ENCODE measurements at places on chromosomes 3 and 15.
A peak's percentile ranks its signal among the peaks of the same experiment; 100 is the strongest.

GRCh38 chr15:65821070-65821469 is 29.0 kb upstream of the DENND4A start:
- no peak for DNase-seq

DNA sequence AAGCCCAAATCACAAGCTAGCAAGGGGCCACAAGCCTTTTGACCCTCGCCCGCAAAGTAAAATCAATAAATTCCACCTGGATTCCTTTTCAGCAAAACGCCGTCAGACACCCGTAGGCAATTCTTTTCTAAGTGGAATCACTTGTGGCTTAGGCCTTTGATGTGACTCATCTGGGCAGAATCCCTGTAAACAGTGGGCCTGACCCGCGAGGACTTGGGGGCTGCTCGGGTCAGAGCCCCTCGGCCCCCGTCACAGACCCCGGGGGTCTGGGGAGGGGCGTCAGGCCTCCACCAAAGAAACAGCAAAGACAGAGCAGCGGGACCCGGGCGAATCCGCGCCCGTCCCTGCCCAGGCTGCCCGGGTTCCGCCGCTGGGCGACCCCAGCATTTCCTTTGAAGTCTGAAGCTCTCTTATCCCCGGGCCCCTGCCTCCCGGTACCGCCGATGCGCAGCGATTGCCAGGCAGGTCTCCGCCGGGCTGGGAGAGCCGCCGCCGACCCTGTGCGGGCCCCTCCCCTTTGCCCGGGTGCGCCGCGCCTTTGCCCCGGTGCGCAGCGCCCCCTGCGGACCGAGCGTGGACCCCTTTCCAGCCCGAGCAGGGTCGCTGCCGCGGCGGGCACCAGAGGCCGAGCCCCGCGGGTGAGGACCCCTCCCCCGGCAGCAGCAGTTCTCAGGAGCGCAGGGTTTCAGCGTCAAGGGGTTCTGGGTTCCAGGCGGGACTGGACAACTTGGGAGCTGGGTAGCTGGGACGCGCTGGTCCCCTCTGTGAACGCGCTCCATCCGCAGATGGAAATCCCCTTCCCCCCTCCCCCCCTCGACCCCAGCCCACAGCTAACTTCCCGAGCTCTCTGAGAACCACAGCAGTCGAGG is 178.3 kb downstream of the UACA start:
- peak; percentile 25 for DNase-seq

DNA sequence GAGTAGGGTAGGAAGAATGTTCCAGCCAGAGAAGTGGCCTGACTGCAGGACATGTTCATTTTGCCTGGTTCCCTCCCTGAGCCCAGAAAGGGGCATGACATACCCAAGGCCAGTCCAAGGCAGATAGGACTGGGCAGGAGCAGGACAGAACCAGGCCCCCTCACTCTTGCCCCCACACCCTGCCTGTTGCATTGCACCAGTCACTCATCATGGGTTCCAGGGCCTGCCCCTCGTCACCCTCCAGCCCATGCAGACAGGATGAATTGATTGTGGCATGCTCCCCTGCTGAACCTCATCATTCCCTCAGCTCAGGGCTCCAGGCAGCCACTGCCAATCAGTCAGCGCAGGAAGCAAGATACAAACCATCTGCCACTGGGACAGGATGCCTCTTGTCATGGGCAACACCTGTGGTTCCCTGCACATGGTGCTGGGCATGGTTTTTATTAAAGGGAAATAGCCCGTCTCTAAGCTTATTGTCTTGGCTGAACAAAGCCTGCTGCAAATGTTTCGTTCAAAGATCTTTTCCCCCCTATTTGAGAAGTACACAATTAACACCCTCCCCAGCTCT is 48.9 kb downstream of the RASGRF1 start:
- no peak for DNase-seq

DNA sequence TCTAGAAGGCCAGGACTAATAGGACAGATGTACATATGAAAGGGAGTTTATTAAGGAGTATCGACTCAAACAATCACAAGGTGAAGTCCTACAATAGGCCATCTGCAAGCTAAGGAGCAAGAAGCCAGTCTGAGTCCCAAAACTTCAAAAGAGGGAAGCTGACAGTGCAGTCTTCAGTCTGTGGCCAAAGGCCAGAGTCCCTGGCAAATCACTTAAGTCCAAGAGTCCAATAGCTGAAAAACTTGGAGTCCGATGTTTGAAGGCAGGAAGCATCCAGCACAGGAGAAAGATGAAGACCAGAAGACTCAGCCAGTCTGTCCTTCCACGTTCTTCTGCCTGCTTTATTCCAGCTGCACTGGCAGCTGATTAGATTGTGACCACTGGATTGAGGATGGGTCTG is 11.1 kb upstream of the CELF6 start:
- no peak for DNase-seq

Data from stimulated activated CD8-positive, alpha-beta memory T cell treated with anti-CD3 and anti-CD28 coated beads, Interleukin-7, amount 100 ng/mL, for 4 hours (primary cell).